ENCODE measurements at places on chromosomes 7 and 10.

DNA sequence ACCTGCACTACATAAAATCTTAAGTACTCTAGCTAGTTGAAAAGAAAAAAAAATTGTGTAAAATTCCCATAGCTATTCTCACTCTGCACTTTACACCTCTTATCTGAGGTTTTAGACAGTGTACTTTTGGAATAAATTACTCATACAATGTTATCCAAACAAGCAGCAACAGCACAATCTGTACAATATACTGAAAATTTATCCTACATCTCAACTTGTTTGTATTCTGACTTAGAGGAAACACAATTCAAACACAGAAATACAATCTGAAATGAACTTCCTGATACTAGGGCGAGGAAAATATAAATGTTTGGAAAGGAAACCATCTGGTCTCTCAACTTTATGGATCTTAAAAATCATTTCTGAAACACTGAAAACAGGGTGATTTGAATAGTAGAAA, 381.7 kb downstream of the THSD7A start:
- no peak for DNase-seq

DNA sequence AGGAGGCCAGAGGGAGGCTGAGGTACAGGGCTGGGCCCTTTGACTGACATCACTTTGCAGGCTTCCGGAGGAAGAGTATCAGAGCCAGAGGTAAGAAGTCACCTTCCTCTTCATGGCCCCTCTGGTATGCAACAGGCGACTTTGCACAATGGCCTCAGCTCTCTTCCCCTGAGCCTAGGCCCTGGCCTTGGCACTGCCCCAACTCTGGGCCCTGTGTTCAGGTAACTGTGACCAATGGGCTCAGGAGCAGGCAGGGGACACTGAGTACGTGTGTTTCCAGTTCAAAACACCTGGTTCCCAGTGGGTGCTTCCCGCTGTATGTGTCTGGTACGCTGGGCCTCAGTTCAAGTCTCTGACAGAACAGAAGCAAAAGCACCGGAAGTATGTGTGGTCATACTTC, 12.1 kb upstream of the PAX2 start:
- DNase-seq = no peak

GRCh38 chr10:104515678-104516199, 125.4 kb upstream of the SORCS3 start:
- DNase-seq = peak; percentile 10

DNA sequence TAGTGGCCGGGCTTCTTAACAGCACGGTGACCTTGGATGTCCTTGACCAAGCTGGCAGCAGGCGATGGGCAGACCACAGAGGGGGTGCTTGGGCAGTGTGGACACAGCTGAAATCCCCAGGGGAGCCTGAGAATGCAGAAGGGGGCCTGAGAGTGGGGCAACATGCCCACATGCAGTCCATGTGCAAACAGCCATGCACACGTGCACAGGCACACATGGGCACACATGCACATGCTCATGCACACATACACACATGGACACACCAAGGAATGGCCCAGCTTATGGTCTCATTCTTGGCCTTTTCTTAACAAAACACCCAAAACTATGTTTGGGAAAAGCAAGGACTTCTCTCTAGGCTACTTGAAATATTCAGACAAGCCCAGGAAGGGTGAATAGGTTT, 483.9 kb upstream of the MKI67 start:
- DNase-seq = no peak

- DNase-seq = no peak
Observed at GRCh38 chr10:60148266-60148840, 241.3 kb downstream of the ANK3 start.

- no peak for DNase-seq
Observed at GRCh38 chr7:28038175-28038797, 142.3 kb downstream of the JAZF1 start.

DNA sequence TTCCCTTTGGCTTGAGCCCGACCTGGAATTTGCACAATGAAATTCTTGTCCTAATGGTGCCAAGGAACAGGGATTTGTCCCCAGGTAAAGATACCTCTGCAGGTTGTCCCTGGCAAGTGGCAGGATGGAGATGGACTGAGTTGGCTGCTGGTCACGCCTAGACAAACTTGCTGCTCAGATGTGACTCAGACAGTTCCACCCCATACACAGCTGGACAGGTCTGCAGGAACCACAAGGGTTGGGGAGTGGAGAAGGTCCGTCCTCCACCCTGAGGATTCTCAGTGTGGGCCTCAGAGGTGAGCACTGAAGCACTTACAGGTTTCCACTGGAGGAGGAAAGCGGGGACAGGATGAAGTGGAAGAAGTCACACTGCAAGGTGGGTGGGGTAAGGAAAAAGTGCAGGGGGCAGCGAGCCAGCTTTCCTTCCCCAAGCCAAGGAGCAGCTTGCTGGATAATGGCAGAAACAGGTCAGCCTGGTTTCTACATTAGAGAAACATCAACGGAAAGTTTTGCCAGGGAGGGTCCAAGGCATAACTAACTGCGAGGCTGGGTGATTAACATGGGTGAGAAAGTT, 20.5 kb downstream of the ITPRIP start:
- DNase-seq = no peak

DNA sequence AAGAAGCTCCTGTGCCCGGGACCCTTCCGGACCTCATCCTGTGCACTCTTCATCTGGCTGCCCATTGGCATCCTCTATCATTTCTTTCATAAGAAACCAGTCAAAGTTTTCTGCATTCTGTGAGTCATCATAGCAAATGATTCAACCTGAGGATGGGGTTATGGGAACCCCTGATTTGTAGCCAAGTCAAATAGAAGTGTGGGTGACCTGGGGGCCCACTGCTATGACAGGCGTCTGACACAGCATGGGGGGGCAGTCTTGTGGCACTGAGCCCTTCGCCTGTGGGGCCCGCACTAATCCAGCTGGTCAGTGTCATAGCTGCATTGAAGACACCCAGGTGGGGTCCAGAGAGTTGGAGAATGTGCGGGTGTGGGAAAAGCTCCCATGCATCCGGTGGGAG, 230.4 kb downstream of the USP6NL start:
- no peak for DNase-seq

DNA sequence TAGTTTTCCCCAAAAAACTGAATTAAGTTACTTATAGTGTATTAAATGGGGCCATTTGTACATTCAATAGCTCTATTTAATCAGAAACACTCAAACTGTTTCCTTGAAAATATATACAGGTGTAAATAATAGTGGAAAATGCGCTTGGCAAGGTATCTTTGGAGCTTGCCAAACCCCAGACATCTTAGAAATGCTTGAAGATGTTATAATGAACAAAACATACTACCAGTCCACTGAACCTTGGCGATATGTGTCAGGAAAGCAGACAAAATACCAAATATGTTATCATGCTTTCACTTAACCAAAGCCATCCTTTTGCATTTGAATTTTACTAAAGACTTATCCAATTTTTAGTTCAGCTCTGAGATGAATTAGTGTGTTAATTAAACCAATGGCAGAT, 352.7 kb upstream of the SEMA3A start:
- no peak for DNase-seq

DNA sequence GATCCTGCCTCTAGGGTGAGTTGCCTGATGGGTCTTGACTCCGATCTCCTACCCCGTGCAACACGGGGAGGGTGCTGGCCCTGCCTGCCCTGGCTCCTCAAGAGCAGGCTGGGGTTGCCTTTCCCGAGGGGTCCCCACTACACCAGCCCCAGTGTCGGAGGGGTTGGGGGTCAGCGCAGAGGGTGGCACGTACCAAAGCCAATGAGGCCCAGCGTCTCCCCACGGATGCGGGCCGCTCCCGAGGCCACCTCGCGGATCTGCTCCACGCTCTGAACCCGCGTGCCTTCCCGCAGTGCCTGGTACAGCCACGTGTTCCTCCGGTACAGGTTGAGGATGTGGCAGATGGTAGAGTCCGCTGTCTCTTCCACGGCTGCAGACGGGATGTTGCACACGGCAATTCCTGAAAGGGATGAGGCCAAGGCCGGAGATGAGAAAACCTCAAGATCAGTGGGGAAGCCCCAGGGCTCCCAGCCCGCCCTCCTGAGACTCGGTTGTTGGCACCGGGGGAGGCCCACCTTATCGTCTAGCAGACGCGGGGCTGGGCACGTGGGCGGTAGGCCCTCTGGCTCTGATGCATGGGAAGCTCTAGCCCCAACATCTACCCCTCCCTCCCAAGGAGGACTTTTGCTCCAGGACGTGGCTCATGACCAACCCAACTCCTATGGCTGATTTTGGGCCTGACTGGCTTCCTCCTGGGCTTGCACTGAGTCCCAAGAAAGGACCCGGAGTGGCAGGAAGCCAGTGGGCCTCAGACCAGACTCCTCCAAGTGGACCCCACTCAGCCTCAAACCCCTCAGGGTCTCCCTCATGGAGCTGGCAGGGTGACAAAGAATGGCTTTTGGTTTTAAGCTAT, 56.1 kb downstream of the ZRANB1 start:
- no peak for DNase-seq

DNA sequence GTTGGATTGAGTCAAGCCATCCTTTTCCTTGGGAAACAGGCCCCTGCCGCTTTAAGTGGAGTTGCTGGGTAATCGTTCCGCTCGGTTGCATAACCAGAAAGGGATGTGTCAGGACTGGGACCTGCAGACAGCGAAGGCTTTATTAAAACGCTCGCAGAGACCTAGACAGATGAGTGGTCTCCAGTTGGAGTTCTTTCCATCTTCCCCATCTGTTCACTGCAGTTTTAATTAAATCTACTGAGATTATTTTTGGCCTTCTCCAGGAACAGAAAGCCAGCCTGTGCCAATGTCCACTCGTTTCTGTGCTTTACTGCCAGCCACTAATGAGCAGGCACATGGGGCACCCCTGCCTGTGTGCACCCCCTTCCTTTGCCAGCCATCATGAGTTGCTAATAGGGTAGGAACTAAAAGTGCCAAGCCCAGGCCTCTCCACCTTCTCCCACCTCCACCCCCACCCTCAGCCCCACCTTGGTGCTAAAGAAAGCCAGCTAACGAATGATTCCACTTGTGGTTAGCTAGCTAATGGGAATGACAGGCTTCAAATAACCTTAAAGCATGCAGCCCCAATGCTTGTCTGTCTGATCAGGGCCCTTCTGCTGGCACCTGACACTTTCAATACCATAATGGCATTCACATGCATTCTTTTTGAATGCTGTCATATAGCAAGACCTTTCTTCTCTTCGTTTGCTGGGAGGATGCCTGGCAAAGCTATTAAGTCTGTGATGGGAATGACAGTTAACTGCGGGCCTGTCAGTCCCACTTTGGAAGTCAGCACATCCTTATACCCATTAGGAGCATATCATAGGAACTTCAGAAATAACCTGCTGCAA, 556.8 kb upstream of the GALNT17 start:
- DNase-seq = no peak

- no peak for DNase-seq
Observed at GRCh38 chr10:71830726-71831125, 20.3 kb downstream of the PSAP start.

- DNase-seq = no peak
Observed at GRCh38 chr7:115680921-115681320, 349.6 kb downstream of the TFEC start.

- DNase-seq = no peak
Observed at GRCh38 chr7:101559586-101559985, 69.5 kb downstream of the MYL10 start.

DNA sequence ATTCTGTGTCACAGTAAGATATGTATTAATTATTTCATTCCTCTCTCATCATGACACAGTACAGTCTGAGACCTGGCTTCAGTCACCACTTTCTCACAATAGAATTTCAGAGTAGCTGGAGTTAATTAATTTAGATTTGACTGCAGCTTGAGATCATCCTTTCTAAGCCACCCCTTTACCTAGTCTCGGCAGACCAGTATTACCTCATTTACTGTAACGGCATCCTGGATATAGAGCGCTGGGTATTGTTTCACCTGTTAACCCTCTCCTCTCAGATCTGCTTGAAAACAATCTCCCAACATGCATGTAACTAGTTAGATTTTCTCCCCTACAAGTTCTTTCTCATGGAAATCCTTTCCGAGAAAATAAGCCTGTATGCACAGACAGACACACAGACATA, 1057.5 kb downstream of the GATA3 start:
- DNase-seq = no peak

- DNase-seq = no peak
Observed at GRCh38 chr7:142770661-142771352, at the start of gene PRSS2. PRSS2 (plus strand) TSS chr7:142770970; CDS start chr7:142770983, 13 bp downstream.

- no peak for DNase-seq
Observed at GRCh38 chr7:34275624-34276023, 370.3 kb downstream of the BMPER start.

- no peak for DNase-seq
Observed at GRCh38 chr10:59702347-59702746, 7.3 kb downstream of the SLC16A9 start.

DNA sequence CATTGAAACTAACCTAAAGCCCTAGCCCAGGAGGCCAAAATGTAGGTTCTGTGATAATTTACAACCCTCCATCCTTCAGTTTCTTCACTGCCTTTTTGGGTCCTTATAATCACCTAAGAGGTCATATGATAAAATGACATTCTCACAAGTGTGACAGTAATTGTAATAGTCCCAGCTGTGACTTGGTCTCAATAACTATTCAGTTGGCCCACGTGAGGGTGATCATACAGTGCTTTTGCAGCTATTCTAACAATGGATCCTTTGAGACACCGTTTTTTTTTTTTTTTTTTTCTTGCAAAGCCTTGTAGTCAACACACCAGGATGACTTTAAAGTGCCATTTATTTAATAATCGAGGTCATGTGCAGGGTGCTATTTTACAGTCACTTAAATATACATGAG, 760.0 kb downstream of the PHTF2 start:
- DNase-seq = no peak
